Osteoblast (primary cell): ENCODE measurements at places on chromosomes 4 and X.

GRCh38 chr4:54082168-54082567, 17.8 kb upstream of the CHIC2 start:
- no peak for DNase-seq

GRCh38 chr4:26141911-26142638, 178.7 kb upstream of the RBPJ start:
- no peak for DNase-seq

DNA sequence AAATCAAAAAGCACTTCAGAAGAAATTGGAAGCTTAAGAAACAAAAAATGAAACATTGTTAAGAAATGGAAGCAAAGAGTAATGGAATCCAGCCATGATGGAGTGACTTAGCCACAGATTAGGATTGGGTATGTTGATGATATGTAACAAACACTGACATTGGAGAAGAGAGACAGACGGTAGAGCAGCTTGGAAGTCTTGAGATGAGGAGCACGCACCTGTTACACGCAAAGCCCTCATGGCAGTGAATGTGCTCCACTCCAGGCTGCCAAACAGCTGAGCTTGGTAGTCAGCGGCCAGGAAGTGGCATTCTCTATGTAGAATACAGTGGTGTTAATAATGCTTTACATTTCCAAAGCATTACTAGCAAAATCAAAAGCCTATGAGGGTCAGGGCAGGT, 56.9 kb upstream of the GPRIN3 start:
- DNase-seq = no peak

GRCh38 chrX:12955882-12956703, 18.8 kb upstream of the TMSB4X start:
- peak; percentile 86 for DNase-seq

- DNase-seq = no peak
Observed at GRCh38 chr4:163042306-163042705, 124.4 kb downstream of the NAF1 start.

- no peak for DNase-seq
Observed at GRCh38 chr4:151882072-151882803, 121.4 kb upstream of the GATB start.

DNA sequence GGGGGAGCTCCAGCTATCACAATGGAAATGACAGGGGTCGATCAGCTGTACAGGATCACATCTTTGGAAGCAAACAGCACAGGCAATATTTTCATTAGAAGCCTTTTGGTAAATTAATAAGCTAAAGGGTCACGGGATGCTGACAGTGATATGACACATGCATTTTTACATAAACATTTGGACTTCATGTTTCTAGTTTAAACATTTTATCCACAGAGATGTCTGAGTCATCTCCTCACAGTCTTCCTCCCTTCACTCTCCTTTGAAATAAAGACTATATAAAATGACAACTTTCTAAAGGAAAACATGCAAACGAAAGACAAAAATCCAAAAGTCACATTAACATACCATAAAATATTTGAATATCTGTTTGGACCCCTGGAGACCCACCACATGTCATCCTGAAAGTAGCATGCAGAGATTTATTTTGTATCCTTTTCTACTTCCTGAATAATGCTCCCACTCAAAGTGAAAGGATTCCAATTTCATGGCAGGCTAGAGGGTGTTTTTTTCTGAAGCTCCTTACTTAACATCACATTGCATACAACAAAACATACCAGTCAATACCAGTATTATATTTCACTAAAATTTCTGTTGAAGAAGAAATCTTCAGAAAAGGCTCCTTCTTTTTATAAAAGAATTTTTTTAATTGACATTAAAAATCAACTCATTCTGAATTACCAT, 200.1 kb upstream of the PPARGC1A start:
- DNase-seq = peak; percentile 62

DNA sequence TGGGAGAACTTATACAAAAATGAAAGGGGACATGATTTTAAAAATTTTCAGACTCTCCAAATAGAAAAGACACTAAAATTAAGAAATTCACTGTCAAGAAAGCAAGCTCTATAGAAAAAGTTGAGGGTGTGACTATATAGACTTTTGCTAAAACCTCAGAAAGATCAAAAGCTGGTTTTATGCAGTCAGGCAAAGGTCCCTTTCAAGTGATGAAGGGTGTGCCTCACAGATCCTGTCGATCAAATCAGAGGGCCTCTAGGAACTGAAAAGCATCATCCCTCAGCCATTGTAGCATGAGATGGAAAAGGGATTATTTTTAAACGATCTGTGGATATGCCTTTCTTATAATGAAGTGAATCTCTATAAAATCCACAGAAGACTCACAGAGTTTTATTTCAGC, 116.5 kb downstream of the FAM13A start:
- DNase-seq = no peak

DNA sequence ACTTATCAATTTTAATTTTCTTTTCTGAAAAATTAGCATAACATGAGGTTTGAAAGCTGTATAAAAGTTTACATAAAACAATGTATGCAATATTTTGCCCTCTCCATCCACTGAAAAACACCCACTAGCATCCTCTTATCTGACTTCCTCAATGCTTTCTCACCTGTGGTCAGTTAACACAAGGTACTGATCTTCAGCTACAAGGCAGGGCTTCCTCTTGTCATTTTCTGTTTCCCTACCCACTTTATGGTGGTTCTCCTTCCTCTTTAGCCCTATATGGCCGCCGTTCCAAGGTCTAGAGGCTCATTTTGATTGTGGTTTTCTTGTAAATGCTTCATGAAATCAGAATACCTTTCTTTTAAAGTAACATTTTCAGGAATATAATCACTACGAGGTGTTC, 618.6 kb upstream of the CPEB2 start:
- no peak for DNase-seq

- DNase-seq = no peak
Observed at GRCh38 chrX:138298268-138298667, 413.2 kb downstream of the FGF13 start.

GRCh38 chr4:81757691-81758090, 286.0 kb upstream of the RASGEF1B start:
- DNase-seq = no peak

GRCh38 chr4:149047368-149047767, 605.2 kb upstream of the NR3C2 start:
- DNase-seq = no peak

DNA sequence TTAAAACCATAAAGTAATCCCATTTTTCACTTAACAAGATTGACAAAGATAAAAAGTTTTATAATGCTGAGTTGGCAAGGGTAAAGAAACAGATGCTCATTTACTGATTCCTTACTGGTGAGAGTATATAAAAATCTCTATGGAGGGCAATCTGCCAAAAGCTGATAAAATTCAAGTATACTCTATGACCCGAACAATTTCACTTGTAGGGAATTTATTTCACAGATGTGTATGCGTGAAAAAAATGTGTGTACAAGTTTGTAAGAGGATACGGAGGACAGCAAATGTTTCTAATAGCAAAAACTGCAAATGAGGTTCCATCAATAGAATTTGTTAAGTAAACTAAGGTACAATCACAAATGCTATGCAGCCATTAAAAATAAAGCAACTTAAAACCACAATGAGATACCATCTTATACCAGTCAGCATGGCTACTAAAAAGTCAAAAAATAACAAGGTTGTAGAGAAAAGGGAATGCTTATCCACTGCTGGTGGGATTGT, 23.4 kb downstream of the DHX15 start:
- peak; percentile 43 for DNase-seq

GRCh38 chrX:130772105-130772775, 130.8 kb downstream of the ENOX2 start:
- no peak for DNase-seq

DNA sequence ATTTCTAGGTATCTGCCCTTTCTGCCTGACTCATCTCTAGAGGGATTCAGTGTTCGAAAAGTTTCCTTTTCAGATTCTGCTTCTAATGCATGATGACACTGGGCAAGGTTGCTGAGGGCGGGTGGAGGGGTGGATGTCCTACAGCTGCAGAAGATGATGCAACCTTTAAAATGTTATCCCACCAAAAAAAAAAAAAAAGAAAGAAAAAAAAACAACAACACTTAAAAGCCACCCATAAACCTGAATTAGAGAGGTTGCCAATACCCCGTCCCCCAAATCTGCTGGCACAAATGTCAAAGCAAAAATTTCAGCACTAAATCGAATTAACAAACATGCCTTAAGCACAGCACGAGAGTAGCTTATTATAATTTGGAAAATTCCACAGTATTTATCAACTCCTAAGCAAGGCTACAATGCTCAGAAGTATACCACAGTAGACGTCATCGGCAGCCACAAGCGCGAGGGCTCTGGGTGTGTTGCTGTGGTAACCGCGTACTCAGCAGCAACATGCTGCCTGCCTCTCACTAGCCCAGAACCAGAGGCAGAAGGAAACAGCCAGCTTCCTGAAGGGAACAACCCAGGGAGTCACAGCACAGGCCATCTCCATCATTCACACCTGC, 167.5 kb upstream of the MAP3K15 start:
- peak; percentile 82 for DNase-seq

DNA sequence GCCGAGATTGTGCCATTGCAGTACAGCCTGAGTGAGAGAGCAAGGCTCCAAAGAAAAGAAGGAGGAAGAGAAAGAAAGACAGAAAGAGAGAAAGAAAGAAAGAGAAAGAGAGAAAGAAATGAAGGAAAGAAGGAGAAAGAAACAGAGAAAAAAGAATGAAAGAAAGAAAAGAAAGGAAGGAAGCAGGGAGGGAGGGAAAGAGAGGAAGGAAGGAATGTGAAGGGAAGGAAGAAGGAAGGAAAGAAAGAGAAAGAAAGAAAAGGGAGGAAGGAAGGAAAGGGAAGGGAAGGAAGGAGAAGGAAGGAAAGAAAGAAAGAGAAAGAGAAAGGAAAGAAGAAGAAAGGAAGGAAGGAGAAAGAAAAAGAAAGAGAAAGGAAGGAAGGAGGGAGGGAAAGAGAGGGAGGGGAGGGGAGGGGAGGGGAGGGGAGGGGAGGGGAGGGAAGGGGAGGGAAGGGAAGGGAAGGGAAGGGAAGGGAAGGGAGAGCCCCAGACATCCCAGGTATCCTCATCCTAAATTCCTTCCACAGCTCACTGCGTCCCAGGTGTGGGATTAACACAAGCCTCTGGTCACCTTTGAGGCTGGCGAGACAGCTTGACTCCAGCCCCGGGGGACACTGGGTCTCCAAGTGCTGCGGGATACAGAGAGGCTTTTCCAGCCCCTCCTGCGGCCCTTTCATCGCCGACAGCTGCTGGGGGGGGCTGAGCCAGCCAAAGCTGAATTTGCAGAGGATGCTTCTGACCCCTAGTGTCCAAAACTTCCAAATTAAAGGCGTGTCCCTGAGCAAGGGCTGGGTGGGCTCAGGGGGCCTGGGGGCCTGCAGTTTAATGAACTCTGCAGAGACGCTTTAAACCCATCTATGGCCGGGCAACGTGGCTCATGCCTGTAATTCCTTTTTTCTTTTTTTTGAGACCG, 24.2 kb upstream of the CSF2RA start:
- peak; percentile 47 for DNase-seq

- peak; percentile 100 for DNase-seq
Observed at GRCh38 chr4:1579001-1579900, 104.9 kb downstream of the FAM53A start.

- DNase-seq = no peak
Observed at GRCh38 chrX:142804085-142804484, 221.6 kb upstream of the SPANXN4 start.

- DNase-seq = no peak
Observed at GRCh38 chr4:56626420-56626819, 54.7 kb downstream of the HOPX start.
